ENCODE measurements at places on chromosomes 4 and X. TPM values are rescaled to one million over a fixed set of nuclear protein-coding genes. Genes with fewer than 3 reads are reported as not detected.

- DNase-seq, result peak; percentile 58
These were observed 156.9 kb downstream of the SLIT2 start for GRCh38 chr4:20408611-20409010.

GRCh38 chrX:20227116-20227515 is 39.6 kb downstream of the RPS6KA3 start:
- no peak for DNase-seq

DNA sequence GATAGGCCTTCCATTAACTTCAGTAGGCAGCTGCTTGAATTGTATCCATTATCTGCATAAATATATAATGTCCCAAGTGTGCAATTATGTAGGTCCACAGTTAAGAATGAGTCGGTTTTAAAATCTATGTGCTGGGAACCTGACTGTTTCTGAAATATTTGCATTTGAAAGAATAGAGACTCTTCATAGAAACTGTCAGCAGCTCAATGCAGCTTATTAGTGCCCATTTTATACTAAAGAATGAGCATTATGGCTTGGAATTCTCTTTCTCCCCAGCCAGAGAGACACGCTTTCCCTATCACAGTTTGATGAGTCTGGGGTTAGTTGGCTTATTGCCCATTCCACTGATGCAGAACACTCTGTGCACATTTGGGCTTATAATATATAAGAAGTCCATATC is 202.0 kb upstream of the PCDH7 start:
- no peak for DNase-seq

- no peak for DNase-seq
These were observed 15.9 kb downstream of the SH3TC1 start for GRCh38 chr4:8215001-8215427.

DNA sequence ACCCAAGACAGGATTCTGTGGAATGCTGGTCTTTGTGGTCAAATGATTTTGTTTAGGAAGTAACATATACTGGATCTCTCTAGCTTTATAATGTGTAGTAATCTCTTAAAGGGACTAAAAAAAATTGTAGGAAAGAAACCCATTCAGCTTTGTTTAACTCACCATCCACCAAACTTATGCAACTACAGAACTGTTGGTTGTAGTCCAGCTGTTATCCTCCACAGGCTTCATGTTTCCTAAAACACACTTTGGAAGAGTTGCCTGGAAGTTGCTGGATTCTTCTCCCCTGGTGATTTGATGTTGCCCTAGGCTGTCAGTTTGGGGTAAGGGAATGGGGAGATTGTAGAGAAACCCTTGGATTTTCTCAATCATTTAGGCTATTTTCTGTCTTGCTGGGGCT is 89.3 kb downstream of the RLIM start:
- DNase-seq, result no peak

- no peak for DNase-seq
These were observed 320.4 kb downstream of the HNRNPD start for GRCh38 chr4:82053396-82053795.

- DNase-seq, result peak; percentile 90
These were observed 90.0 kb upstream of the DRD5 start for GRCh38 chr4:9691238-9692065.

DNA sequence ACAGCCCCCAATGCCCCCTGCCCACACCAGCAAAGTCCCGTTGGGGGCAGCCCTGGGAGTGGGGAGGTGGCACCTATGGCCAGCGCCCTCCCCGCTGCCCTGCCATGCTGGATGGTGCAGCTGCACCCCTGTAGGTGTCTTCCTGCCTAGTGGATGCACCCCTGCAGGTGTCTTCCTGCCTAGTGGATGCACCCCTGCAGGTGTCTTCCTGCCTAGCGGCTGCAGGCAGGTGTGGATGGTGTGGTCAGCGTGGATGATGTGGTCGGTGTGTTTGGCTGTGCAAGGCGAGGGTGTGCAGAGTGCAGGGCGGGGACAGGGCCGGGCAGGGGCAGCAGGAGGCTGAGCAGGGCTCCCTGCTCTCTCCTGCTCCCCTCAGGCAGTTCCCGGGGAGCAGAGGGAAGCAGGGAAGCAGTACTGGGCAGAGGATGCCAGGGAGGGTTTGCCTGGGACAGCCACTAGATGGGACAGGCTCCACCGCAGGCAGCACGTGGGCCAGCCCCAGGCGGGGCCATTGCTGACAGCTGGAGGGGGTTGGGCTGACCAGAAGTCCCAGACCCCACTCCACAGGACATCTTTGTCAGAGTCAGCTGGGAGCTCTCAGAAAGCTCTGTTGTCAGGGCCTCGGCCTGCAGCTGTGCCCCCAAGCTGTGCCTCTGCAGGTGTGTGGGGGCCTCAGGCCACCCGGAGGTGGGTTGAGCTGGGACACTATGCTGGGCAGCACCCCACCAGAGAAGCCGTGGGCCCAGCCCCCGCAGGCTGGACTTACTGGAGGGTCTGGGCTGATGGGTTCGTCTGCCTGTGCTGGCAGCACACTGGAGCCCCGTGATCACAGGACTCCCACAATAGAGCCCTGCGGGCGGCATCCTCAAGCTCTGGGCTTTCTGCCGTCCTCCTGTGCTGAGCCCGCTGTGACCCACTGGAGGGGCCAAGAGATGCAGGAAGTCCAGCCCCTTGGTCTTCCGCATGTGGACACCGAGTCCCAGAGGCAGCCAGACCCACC is 23.7 kb downstream of the DOK7 start:
- no peak for DNase-seq

DNA sequence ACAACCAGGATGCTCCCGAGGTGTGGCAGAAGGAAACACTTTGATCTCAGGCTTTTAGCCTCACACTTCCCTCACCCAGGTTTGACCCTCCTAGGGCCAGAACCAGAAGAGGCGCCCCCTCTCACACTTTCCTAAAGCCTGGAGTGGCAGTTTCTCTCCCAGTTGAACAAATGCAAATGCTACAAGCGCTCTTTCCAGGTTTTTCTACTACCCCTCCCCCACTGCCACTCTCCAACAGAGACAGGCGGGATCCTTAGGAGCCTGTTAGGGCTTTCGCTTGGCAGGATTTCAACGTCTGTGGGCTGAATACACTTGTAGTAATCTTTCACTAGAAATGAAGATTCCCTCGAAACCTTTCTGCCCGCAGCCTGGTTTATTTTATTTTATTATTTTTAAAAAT is 2.4 kb downstream of the TSC22D3 start:
- no peak for DNase-seq

DNA sequence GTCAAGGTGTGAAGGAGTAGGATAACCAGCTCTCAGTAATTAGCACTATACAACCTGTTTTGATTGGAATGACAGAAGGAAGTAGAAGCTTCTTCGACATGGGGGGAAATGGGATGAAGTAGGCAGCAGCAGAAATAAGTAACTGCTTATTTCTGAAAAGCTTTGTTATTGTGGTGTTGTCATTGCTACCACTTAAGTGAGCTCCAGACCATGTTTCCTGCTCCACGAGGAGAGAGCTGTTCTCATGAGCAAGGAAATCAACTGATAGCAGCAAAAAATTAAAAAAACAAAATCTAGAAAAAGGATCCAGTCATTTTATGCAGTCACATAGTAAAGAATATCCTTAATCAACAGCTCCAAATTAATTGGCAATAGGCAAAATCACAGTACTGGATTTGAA is 106.1 kb upstream of the TLL1 start:
- DNase-seq, result no peak

ELF4 gene
- total RNA-seq, result 31.7 TPM

SPANXB1 gene
- total RNA-seq, result not detected

SCRG1 gene
- total RNA-seq, result not detected

SPON2 gene
- total RNA-seq, result 7.4 TPM

GPC4 gene
- total RNA-seq, result not detected

DUSP21 gene
- not detected for total RNA-seq

CT83 gene
- total RNA-seq, result not detected
